ENCODE measurements at places on chromosomes 7 and 10. TPM values are rescaled to one million over a fixed set of nuclear protein-coding genes. Genes with fewer than 3 reads are reported as not detected.

DNA sequence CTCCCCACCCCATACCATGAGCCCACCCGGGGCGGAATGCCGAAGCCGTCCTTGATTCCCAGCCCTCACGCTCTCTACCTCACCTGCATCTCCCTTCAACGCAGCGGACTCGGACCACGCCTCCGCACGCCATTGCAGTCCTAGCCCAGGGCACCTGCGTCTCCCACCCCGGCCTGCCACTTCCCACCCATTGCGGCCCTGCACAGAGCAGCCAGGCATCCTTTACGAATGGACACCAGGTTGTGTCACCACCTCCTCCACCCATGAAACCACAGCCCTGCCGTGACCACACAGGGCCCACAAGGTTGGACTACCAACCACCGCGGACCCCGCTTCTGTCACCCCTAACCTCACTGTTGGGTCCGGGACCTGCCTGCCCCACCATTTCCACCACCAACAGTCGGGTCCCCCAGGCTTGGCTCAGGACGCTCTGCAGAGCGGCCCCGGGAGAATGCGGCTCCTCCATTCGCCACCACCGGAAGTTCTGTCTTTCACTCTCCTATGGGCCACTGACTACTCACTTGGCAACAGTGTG is 232.5 kb downstream of the MAD1L1 start:
- DNase-seq = no peak

DNA sequence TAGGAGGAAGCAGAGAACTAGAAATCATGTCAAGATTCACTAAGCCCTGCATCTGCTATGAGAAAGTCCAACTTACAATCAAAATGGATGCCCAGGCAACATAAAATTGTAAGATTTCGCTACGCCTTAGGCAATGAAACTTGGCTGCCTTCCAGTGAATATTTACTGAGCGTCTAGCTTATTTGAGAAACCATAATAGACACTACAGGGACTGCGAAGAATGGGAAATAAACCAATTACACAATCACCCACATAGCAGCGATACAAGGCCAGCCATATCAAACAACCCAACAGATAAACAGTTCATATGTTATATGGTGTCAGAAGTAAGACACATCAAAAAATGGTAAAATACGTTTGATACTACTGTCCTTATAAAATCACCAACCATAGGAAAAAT is 545.0 kb upstream of the C7orf33 start:
- DNase-seq = no peak

DNA sequence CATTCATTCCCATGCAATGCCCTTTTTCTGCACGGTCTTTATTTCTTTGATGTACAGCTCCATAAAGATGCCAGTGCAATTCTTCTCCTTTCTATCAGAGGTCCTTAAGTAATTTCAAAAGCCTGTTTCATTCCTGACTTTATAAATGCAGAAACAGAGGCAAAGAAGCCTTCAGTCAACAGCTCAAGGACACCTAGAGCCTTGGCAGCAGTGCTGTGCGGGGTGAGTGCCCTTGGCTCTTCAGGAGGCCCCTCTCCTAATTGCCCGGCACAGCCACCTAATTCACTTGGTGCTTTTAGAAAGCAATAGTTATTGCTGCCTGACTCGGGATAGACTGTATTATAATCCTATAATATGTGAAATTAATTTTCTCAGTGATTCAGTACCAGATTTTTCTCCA is 169.6 kb upstream of the KLF6 start:
- DNase-seq = no peak

DNA sequence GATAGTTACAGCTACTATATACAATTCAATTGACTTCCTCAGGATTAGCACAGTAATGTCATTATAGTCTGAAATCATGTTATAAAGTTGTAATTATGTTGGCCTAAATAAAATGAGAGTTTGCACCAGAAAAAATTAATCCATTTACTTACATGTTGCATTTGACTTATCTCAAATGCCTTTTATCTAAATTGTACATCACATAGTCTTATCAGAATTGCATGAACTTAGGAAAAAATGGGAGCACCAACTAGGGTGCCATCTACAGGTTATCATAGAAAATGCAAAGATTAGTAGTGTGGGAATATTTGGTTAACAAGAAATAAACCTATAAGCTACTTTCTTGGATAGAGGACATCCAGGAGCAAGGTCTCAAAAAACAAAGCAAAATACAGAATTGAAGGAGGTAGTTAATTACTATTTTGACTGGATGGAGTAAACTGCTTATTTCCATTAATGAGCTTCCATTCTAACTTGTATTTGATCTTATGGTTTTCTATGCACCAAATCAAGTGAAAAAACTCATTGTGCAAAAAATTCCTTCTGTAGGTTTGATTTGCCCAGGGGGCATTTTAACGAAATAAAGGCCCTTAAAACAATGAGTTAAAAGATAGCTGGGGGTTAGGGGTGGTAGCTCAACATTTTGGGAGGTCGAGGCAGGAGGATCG is 60.0 kb upstream of the ORC5 start:
- no peak for DNase-seq

DNA sequence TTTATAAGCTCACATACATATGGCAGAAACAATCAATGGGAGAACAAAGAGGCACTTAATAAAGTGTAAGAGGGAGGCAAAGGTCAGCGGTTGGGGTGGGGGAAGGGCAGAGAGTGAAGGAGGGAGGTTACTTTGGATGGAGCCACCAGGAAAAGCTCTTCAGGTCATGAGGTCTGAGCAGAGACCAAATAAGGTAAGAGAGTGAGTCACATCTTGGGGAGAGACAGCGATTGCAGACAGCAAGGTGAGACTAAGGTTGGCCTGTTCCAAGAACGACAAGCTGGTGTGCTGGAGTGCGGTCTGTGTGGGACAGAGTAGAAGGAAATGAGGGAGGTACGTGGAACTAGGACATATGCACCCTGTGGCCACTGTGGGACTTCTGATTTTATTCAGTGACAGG is 74.3 kb upstream of the TOMM7 start:
- no peak for DNase-seq

- DNase-seq = no peak
Measured at GRCh38 chr7:17015598-17016031, 133.8 kb upstream of the AGR3 start.

GRCh38 chr7:18693406-18693805 is 197.9 kb downstream of the HDAC9 start:
- DNase-seq = no peak

DNA sequence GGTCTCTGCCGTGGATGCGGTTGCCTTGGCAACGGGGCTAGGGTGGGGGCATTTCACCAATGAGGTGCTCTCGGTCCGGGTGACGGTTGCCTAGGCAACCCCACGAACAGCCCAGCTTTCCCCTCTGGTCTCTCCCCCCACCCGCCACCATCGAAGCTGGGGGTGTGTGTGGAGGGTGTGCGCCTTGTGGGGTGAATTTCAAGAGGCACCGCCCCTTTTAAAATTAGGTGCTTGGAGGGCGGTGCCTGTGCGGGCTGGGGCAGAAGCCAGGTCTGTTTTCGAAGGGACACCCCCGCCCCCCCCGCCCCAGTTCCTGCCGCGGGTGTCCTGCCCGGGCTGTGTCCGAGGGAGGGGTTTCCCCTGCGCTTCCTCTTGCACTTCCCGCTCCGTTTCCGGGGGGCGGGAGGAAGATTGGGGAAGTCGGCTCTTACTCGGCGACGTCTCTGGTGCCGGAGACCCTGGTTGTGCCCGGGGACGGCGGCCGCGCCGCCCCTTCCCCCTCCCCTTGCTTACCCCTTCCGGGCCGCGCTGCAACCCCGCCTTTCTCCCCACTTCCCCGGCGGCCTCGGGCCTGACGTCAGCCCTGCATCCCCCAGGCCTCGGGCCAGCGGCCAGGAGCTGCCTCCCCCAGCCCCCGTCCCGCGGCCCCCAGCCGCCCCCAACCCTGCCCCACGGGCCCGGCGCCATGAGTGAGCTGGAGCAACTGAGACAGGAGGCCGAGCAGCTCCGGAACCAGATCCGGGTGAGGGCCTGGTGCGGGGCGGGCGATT is 2.2 kb downstream of the GNB2 start:
- peak; percentile 95 for DNase-seq

- no peak for DNase-seq
Measured at GRCh38 chr7:11188529-11189310, 215.0 kb downstream of the PHF14 start.

Gene HOXA4
- 1.8 TPM for total RNA-seq

Gene CLDN4
- 111 TPM for total RNA-seq

DNA sequence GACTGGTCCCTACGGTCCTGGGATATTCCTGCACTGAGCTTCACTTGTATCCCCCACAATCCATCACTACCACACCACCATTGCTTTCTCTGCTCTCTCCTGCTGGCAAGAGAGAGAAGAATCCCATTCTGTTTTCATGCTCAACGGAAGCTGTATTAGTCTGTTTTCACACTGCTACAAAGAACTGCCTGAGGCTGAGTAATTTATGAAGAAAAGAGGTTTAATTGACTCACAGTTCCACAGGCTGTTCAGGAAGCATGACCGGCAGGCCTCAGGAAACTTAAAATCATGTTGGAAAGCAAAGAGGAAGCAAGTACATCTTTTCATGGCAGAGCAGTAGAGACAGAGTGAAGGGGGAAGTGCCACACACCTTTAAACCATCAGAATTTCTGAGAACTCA is 260.4 kb upstream of the LYZL1 start:
- no peak for DNase-seq

Gene ASCC1
- total RNA-seq = 23.0 TPM

DNA sequence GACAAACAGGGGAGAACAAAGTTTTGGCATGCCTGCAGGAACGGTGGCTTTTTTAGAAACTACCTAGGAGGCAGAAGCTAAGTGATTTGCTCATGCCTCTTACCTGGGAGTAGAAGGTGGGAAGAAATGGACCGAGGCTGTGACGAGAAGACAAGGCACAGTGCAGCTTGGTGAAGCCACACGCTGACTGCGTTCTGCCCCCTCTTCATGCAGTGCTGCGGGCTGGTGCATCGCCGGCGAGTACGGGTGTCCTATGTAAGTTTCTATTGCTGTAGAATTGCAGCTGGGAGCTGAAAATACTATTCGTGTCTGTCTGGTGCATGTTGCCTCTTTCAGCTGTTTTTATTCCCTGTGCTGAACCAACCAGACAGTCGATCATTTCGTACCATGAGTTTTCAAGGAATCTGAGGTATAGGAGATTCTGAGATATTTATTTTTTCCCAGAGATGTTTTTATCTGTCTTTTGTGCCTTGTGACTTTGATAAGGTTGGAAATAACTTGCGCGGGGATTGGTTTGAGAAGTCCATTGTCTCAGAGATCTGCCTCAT is 120.9 kb downstream of the CACNB2 start:
- DNase-seq = no peak

Gene COMMD3
- total RNA-seq = 48.5 TPM

Gene AGFG2
- total RNA-seq = 18.6 TPM

- no peak for DNase-seq
Measured at GRCh38 chr10:62237966-62238365, 30.7 kb downstream of the RTKN2 start.

GRCh38 chr7:47536661-47537611 is 45.0 kb downstream of the TNS3 start:
- DNase-seq = peak; percentile 88

Gene TEX36
- not detected for total RNA-seq

GRCh38 chr7:82362129-82362706 is 81.4 kb downstream of the CACNA2D1 start:
- DNase-seq = no peak

DNA sequence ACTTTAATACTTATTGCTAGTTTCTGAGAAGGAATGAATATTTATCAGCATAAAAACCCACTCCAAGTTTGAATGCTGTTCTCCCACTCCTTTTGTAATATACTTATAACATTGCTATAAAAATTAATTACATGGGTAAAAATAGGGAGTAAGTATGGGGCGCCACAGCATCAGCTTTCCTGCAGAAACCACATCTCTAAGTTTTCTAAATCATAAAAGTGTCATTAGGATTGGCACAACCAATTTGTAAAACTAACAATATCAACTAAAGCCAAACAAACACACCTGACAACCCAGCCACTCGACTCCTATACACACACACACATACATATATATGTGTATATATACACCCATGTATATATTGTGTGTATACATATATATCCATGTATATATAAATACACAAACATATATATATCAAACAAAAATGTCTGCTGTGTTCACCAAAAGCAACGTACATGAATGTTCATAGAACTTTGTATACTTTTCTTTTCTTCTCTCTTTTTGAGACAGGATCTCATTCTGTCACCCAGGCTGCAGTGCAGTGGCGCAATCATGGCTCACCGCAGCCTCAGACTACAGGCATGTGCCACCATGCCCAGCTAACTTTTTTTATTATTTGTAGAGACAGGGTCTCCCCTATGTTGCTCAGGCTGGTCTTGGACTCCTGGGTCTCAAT is 14.8 kb upstream of the LRRC17 start:
- DNase-seq = peak; percentile 34

Gene AKR1C2
- 24.9 TPM for total RNA-seq
